ENCODE measurements at places on chromosomes 2 and 18.

DNA sequence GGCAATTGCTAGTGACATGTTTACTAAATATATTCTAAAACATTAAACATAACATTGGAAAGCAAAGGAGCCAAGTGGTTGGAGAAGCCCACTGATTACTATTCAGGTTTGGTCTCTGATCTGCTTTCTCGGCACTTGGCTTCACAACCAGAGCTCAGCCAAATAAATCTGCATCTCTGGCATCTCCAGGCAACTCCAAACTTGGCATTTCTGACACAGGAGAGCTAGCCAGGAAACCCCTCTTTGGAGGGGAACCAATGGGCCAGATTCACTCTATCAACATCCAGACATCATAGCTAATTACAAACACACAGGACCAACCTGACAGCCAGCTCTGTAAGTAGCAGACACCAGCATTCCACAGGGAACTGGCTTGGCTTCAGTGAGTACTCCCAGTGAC lies 150.3 kb upstream of the ETAA1 start:
- no peak for DNase-seq

GRCh38 chr2:207188626-207189419 lies 23.1 kb upstream of the KLF7 start:
- DNase-seq, result no peak

DNA sequence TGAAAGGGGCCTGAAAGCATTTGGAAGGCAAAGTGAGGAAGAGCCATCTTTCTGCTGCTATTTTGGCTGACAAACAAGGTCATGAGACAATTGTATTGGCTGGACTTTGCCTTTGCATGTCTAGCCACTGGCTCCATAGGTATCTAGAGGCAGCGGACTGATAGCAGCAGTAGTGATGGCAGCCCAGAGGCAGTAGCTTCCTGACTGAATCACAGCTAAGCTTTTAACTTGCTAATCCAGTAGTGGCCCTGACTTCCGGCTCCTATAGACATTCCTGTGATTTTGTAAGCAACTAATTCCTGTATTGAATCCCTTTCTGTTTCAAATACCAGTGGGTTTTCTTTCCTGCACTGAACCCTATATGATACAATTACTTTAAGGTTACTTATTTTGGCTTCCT lies 69.8 kb upstream of the PDE1A start:
- DNase-seq, result no peak

GRCh38 chr2:45496869-45497268 lies 114.2 kb downstream of the SRBD1 start:
- DNase-seq, result no peak

DNA sequence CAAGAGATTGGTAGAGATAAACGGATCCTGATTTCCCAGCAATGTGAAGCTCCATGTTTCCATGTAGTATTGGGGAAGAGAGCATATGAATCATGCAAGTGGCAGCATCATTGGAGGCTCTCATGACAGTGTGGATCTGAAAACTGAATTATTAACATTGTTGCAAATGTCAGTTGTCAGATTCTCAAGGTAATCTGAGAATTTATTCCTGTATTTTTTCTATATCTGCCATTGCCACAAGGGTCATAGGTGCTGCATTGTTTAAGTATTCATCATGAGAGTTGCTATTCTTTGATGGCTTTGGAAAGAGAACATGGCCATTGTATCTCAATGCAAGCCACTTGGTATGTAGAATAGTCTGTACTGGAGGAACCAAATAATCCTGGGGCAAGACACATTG lies 1217.0 kb upstream of the ZEB2 start:
- no peak for DNase-seq

DNA sequence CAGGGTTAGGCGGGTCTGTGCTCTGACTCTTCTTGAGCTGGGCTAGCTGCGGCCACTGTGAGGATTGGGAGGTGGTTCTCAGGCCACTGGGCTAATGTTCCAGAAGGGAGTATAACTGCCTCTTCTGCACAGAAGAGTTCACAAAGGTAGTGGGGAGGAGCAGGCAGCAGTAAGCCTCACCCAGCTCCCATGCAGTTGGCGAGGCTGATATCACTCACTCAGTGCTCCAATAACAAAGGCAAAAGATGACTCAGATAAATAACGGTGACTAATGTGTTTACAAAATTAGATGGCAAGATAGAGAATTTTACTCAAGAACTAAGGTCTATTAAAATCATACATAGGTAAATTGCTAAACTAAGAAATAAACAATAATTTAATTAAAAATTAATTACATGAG lies 174.2 kb upstream of the TMEM200C start:
- DNase-seq, result no peak

- no peak for DNase-seq
Measured at GRCh38 chr2:42450136-42450535, 43.6 kb downstream of the KCNG3 start.

DNA sequence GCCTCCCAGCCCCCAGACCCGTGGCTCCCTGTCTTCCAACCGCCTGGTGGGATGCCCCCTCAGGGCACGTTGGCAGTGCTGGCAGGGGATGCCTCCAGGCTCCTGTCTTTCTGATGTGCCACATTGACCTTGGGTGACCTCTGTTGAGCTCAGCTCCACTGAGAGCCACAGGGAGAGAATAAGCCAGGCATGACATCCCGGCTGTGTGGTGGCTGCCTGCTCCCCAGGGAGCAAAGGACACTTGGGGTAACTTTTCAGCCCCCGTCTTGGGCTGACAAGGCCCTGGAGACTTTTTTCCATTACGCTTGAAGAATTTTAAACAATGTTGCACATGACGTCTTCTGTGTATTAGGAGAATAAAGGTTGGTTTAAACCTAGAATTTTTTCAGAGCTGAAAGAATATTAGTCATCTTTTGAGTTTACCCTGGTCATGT lies 246.0 kb downstream of the TSN start:
- DNase-seq, result no peak
